HS-5 (cell line): ENCODE measurements at places on chromosomes 7 and 10.

- DNase-seq, result no peak
Measured at GRCh38 chr7:2321020-2321419, 6.8 kb upstream of the SNX8 start.

DNA sequence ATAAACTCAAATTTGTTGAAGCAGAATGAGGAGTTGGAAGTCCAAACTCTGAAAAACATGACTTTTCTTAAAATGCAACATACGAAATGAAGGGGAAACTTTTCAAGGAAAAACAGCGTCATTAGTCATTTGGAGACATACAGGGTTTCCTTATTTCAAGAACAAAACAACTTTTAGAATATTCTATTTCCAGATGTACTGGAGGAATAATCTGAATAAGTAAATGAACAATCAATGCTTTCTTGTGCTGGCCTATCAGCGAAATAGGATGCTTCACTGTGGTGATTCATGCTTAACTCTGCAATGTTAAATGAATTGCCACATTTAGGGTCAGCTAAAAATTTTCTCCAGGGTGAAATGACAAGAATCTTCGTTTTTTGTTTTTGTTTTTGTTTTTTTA, 114.3 kb downstream of the SEMA3C start:
- DNase-seq, result no peak

DNA sequence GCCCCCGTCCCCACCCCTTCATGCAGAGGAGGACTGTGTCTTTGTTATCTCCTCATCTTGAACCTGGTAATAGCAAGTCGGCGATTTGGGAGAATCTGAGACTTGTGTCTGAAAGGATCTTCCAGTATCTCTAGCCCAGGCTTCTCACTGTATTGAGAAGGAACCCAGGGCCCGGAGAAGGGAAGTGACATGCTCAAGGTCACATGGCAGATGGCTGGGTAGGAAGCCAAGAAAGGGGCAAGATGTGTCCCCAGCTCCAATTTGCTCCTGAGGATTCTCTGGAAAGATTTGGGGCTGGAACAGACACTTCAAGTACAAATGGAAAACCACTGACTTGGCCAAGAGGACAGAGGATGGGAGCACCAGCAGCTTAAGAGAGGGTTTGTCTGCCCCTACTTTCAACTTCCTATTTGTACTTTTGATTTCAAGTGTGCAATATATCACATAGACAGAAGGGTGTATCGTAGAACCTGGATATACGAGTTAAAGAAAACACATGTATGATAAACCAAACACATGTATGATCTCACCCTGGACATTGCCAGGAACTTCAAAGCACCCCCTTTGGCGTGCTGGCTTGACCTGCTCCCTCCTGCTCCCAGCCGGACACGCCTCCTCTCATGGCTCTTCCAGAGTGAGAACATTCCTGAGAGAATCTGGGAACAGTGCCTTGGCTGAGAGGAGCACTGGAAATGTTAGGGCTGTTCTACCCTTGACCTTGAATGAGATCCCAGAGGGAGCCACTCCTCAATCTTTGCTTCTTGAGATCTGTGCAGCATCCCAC, 79.7 kb downstream of the CDH23 start:
- no peak for DNase-seq

DNA sequence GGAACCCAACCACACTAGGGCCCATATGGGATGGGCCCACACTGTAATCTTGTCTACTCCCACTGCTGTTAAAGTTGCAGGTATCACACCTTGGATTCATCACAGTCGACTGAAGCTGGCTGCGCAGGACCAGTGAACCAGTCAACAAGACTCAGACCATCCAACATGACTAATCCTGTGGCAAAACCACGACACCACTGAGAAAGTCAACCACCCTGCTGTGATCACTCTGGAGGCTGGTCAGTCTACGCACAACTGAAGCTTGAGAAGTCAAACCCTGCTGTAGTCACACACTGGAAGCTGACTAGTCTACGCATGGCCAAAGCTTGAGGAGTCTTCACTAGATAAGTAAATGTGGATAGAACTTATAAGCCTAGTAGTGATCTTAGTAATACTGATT, 9.6 kb upstream of the CYREN start:
- DNase-seq, result no peak

GRCh38 chr10:113617086-113617485, 46.8 kb downstream of the NRAP start:
- DNase-seq, result no peak

DNA sequence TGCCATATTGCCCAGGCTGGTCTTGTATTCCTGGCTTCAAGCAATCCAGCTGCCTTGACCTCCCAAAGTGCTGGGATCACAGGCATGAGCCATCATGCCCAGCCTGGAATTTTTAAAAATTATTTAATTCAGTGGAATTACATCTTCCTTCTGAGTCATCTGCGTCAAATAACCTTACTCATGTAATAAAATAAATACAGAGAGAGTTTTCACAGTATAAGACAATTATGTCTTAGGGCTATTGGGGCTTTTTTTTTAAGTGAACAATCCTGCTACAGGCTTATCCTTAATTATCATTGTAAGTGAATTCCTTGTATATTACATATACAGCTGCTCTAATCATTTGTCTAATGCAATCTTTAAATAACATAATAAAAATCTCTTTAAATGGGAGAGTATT, 108.3 kb downstream of the MAPK8 start:
- DNase-seq, result no peak

DNA sequence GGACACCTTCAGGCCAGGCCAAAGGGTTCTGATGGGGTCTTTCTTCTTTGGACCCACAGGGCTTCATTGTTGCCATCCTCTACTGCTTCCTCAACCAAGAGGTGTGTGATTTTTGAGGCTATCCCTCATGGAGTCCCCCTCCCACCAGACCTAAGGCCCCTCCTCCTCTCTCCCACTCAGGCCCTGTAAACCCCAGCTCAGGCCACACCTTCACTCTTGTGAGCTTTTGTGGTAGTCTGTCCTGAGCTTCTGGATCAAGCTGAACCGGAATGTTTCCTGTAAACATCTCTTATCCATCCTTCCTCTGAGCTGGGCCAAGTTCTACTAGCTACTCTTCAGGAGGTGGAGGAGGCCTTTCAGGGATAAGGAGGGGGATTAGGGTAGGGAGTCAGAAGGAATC, 13.5 kb downstream of the GHRHR start:
- DNase-seq, result no peak

DNA sequence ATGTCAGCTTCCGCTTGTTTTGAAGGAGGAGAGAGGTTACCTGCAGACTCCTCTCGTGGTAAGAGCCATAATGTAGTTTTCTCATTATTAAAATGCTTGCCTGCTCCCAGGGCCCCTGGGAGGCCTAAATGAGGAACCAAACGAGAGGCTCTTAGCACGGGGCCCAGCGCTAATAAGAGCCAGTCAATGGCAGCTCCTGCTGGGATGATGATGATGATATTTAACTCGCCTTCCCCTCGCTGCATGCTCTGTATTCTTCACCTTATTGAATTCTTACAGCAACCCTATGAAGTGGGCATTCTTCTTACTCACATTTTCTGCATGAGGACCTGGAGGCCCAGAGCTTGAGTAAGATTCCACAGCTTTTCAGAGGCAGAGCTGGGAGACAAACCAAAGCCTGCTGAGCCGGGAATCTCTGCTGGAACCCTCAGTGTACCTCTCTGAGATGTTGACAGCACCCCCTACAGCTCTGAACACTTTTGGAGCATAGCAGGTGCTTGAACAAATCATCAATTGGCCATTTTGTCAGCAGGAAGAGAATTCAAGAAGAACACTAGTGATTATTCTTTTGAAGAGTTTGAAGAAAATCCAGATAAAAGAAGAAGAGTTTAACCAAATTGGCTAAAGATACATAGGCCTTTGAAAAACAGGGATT, 93.1 kb upstream of the HABP2 start:
- DNase-seq, result no peak

DNA sequence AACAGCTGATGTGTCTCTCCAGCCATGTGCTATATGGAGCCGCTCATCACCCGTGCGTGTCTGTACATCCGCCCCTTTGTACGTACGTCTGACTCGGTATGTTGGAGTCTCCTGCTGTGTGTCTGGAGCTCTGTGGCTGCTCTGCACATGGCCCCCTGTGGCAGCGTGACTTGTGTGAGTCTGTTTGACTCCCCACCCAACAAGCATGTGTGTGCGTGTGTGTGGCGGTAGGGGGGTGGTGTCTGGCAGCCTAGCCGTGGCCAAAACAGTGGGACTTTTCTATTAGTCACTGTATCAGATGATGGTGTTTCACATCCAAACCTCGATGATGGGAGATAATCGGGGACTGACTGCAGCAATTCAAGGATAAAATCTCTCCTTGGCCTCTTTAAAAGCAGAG, 94.1 kb downstream of the COL13A1 start:
- no peak for DNase-seq

DNA sequence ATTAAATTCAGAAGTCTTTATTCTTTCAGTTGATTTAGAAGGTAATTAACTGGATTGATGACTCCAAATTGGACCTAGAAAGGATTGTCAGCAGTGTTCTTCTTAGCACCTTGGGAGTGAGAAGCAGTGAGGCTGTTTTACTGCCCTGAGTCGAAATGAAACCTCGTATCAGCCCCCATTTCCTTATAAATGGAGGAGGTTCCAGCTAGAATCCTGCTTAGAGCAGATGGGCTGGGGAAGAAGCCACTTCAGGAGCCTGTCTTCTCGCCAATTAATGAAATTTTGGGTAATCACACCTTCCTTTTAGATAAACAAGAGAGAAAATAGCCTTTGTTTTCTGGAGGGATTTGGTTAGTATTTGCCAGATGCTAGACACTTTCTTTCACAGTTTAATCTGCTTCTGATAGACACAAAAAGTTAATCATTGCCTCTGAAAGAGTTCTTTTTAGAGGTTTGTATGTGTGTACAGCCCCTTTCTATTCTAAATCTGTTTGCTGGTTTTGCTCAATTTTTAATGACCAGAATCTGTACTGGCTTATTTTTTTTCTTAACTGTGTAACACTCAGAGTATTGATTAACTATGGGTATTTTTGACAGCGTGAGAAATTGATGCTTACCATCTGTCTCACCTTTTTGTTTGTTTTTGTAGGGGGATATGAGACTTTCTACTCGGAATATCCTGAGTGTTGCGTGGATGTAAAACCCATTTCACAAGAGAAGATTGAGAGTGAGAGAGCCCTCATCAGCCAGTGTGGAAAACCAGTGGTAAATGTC, 4.6 kb downstream of the DUSP5 start:
- no peak for DNase-seq

- DNase-seq, result no peak
Measured at GRCh38 chr10:1102416-1102815, 46.2 kb downstream of the WDR37 start.

DNA sequence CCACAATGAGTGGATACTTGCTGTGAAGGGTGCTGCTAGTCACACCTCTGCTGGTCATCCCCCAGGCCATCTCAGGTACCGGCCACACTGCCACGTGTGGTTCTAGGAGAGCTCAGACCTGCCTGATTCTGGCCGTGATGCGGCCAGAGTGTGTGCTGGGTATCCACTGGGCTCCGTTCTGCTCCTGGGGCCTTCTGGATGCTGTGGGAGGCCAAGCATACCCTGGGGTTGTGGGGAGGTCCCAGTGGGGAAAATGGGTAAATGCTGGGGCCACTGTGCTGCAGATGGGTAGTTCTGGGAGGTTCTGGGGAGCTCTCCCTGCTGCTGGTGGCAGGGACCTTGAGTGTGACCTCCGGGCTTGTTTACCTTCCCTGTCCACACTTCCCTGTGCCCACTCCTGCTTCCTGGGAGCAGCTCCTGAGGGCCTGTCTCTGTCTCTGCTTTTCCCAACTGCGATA, 318.4 kb downstream of the GLRX3 start:
- no peak for DNase-seq

- DNase-seq, result no peak
Measured at GRCh38 chr10:43024942-43025700, 51.7 kb upstream of the RET start.

- DNase-seq, result no peak
Measured at GRCh38 chr7:16067711-16068110, 353.6 kb downstream of the CRPPA start.

DNA sequence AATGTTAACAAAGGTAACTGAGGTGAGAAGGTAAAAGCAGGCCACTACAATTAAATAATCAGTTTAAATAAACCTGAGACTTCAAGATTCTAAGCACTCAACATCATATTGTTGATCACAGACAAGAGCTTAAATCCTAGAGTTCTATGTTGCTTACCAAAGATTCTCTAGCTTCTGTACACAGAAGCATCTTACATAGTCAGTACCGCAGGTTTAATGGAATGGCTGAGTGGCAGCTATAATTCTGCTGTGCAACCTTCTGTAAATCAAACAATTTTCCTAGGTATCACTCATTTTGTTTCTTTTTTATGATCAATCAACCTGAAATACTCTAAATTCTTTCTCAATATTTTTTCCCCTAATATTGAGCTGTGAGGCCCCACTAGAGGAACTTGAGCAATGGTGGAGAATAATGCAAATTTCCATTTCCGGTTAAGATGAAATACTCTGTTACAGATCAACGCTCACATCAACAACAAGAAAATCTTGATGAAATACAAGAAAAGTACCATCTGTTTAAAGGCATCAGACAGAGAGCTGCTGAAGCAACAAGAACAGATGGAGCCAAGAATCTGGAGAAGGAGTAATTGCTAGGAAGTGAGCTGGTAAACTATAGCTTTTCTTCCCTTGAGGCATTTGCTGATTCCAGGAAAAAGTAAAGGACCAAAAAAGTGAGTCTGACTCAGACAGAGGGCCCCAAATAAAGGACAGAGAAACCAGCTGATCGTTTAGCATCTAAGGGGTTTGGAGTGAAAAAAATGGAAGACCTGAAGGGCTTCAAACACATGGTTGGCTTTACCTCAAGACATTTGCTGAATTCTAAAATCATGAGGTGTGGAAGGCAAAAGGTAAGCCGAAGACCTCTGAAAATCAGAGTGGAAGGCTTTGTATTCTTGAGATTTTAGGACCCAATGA, 22.6 kb downstream of the PNPLA8 start:
- no peak for DNase-seq

GRCh38 chr10:71472912-71473311, 76.2 kb downstream of the CDH23 start:
- no peak for DNase-seq

DNA sequence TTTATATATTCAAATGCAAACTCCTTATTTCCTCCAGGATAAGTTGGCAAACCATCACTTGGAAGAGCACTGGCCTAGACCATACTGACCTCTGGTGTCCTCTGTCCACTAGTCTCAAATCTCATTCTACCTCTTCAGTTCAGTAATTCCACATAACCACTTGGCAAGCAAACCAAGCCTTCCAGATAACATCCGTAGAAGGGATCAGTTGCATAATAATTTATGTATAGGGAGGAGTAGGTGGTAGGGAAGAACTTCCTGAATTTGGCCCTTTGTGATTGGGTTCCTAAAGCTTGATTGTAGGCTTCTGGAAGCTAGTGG, 55.0 kb downstream of the WAC start:
- DNase-seq, result no peak

DNA sequence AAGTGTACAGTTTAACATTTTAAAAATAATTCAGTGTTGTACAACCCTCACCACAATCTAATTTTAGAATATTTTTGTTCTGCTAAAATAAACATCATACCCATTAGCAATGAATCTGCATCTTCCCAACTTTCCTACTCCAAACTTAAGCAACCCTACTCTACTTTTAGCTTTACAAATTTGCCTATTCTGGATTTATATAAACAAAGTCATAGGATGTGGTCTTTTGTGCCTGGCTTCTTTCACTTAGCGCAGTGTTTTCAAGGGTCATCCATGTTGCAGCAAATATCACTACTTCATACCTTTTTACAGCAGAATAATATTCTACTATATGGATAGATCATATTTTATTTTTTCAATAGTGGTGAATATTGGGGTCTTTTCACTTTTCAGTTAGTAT, 18.9 kb downstream of the CALML3 start:
- no peak for DNase-seq

GRCh38 chr7:131341690-131342089, 14.0 kb downstream of the MKLN1 start:
- DNase-seq, result no peak
